ENCODE measurements at places on chromosomes 7 and 10.

DNA sequence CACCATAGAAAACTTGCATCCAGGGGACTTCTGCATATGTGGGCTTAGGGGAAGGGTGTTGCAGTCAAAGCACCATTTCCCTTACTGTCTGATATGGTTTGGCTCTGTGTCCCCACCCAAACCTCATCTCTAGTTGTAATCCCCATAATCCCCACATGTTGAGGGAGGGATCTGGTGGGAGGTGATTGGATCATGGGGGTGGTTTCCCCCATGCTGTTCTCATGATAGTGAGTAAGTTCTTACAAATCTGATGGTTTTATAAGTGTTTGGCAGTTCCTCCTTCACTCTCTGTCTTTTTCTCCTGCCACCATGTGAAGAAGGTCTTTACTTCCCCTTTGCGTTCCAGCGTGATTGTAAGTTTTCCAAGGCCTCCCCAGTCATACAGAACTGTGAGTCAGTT, 177.4 kb downstream of the ADK start:
- DNase-seq: peak; percentile 2

- DNase-seq: no peak
Observed at GRCh38 chr7:3682028-3682710, 381.1 kb downstream of the SDK1 start.

GRCh38 chr10:101121654-101122031, 9.5 kb upstream of the TLX1 start:
- DNase-seq: no peak

GRCh38 chr7:40403703-40404476, 269.1 kb downstream of the SUGCT start:
- DNase-seq: no peak

- DNase-seq: no peak
Observed at GRCh38 chr10:12907656-12908055, 93.9 kb downstream of the CCDC3 start.

DNA sequence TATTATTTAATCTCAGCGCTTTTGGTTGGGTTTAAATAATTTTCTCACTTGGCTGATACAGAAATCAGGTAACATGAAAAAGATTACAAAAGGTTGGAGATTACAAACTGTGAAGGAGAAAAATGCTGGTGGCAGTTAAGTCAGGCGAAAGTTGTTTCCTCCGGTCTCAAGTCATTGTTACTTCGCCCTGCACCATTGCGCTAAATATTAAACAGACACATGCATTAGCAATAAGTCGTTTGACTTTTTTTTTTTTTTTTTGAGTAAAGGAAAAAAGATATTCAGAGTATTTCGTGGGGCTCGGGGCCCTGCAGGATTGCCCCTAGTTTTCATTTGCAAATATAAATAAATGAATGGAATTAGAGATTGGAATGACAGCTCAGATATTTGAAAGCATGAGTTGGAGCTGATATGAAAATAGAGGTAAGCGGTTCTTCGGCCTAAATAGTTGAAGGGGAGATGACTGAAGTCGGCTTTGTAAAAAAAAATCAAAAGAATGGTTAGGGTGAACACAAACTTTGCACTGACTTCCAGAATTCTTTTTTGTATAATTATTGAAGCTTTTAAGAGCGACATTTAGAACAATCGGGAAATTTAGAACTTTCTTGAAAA, 914 bp downstream of the SDHAF3 start:
- DNase-seq: no peak

- DNase-seq: no peak
Observed at GRCh38 chr7:144133307-144133706, 10.3 kb downstream of the OR2A14 start.

GRCh38 chr7:151469281-151469680, 29.3 kb upstream of the CRYGN start:
- no peak for DNase-seq

GRCh38 chr7:133783276-133783675, 343.9 kb upstream of the LRGUK start:
- DNase-seq: no peak

GRCh38 chr7:70434821-70435220, 697.1 kb upstream of the GALNT17 start:
- no peak for DNase-seq

GRCh38 chr7:87810726-87811125, 65.4 kb downstream of the SLC25A40 start:
- no peak for DNase-seq

- no peak for DNase-seq
Observed at GRCh38 chr10:78359640-78360091, 326.0 kb downstream of the RPS24 start.

DNA sequence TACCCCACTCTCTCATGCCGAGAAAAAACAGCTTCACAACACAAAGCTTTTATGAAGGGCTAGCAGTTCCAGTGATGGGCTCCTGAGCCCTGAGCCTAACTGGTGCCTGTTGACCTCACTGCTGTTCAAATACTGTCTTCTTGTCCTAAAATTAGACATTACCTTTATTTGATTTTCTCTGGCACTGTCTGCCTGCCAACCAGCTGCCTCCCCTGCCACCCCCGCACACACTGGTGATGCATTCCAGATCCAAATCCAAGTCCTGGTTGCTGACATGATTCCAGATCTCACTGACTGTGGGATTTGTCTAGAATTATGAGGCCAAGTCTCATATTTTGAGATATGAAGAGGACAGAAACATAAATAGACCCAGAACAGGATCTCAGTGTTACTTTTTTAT, 816.2 kb downstream of the NRG3 start:
- no peak for DNase-seq

DNA sequence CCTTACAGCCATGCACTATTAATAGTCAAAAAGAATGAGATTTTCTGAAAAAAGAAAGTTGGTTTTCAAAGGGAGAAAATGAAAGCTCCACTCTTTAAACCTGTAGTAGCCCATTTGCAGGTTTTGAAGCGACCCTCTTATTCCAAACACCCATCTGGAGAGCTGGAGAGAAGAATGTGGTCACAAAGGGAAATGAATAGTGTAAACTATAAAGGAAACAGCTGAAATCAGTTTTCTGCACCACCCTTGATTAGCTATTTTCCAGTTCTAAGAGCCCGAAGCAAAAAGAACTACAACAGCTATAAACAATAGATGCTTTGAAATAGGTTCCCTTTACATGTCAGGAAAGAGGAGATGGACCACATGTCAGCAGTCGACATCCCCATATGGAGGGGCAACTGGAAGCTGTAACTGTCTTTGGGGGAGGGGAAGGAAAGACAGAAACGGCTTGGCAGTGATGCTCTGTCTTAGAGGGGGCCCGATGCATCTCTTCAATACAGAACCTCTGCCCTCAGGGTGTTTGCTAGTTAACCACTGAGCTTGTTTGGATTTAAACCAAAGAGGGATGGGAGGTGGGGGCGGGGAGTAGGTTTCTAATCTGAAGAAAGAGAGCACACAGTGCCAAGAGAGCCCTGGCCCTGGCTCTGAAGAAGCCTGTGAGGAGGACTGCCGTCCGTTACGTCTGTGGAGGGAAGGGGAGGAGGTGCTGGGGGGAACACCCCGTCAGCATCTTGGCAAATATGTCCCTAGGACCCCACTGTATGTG, 55.3 kb downstream of the CPVL start:
- DNase-seq: no peak

GRCh38 chr10:113849946-113850345, 3.9 kb downstream of the DCLRE1A start:
- DNase-seq: no peak

- DNase-seq: no peak
Observed at GRCh38 chr7:155741082-155741481, 71.2 kb downstream of the SHH start.

DNA sequence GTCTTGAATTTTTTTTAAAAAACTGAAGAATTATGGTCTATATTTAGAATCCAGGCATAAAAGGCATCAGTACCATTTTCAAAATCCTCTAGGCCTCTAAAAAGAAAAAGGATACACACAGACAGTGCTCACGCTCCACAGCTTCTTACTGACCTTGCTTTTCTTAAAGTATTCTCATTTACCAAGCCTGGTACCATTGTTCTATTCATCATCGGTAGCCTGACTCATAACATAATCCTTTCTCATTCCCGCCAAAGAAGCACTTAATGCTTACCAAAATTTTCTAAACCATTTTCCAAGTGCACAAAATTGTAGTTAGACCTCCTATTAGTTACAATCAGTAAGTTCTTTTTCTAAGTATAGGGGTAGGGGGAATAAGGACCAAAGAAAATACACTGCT, 54.6 kb downstream of the ATE1 start:
- no peak for DNase-seq

GRCh38 chr7:104603957-104604356, 275.6 kb downstream of the LHFPL3 start:
- DNase-seq: no peak

- DNase-seq: no peak
Observed at GRCh38 chr10:102683736-102684135, 30.5 kb downstream of the ARL3 start.

DNA sequence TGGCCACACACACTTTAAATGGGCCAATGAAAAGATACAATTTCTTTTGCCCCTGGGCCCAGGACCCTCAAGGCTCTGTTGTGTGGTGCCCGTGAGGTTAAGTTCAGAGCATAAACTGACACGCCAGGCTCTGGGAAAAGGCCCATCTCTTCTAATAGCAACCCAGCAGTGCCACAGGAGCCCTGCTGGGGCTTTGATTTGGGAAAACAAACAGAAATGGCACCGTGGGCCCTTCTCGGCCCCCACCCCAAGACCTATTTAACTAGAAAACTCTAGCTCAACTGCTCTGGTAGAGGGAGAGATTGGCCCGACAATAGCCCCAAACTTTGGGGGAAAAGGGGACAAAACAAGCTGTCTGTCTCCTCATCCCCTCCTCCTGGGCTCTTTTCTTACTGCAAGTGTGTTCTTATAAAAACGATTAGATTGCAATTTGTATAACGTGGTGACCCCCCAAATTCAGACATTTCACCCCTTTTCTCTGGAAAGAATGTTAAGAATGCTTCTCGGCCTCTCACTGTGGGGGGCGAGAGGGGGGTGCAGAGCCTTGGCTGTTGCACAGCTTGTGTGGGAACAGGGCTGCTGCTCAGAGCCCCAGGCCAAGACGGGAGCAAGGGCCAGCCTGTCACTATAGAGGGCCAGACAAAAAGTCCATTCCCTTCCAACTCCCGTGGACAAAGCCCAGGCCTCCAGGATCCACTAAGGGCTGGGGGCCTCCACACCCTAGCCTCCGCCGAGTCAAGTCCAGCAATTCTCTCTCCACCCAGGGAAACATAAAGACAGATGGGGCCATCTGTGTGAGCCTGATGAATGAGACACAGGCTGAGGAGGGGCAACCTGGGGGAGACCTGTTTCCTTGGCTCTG, 26.8 kb downstream of the DPCD start:
- DNase-seq: no peak

- no peak for DNase-seq
Observed at GRCh38 chr10:1100691-1101368, 44.6 kb downstream of the WDR37 start.

- no peak for DNase-seq
Observed at GRCh38 chr10:119670717-119671116, 19.5 kb downstream of the BAG3 start.

- no peak for DNase-seq
Observed at GRCh38 chr7:17493446-17493845, 195.0 kb downstream of the AHR start.

DNA sequence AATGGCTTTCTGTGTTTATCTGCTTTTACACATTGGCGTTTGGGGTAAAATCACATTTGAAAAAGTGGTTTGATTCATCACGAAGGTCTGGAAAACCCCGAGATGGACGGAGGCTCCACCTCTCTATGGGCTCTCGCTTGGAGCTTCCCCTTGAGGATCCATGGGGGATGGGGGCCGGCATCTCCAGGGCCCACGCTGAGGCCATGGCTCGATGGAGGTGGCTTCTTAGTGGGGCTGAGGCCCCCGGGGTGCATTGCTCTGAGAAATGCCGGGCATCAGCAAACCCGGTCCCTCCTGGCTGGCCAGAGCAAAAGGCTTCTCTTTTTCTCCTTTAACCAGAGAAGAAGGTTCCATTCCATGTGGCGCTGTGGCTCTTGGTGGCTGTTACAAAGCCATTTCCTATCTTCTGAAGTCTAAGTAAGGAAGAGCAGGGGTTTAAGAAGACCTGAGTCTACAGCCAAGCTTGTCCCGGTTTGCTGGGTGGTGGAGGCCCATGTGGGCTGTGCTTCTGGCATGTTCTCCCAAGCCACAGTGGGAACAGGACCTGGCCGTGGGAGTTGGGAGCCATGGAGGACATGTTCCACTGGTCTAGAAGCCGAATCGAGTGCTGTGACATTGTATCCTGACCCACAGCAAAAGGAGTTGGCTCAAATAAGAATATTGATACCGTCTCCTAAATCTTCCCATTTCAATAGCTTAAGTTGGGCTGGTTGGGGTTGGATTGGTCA, 243.5 kb upstream of the PITRM1 start:
- no peak for DNase-seq

- DNase-seq: no peak
Observed at GRCh38 chr7:124662372-124662771, 103.2 kb downstream of the GPR37 start.

GRCh38 chr10:4514445-4515108, 311.4 kb upstream of the AKR1E2 start:
- no peak for DNase-seq
